ENCODE measurements at places on chromosomes 5 and 9.

DNA sequence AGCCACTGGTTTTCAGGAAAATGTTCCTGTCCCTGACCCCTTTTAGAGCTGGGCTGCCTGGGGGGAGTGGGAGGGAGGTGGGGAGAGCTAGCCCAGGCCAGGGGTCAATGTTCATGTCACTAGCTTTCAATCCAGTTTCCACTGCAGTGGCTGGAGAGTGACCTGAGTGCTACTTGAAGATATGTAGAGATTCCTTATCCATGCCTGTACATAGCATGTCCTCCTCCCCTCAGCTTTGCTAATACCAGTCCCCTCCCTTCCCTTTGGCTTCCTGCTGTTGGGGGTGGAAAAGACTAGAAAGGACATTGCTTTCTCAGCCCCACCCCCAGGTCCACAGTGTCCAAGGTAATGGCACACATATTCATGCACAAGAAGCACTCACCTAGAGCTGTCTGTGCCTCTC lies 7.8 kb downstream of the DNAJB5 start:
- DNase-seq, result peak; percentile 46

- DNase-seq, result no peak
These were observed 21.7 kb downstream of the MED10 start for GRCh38 chr5:6356578-6357164.

DNA sequence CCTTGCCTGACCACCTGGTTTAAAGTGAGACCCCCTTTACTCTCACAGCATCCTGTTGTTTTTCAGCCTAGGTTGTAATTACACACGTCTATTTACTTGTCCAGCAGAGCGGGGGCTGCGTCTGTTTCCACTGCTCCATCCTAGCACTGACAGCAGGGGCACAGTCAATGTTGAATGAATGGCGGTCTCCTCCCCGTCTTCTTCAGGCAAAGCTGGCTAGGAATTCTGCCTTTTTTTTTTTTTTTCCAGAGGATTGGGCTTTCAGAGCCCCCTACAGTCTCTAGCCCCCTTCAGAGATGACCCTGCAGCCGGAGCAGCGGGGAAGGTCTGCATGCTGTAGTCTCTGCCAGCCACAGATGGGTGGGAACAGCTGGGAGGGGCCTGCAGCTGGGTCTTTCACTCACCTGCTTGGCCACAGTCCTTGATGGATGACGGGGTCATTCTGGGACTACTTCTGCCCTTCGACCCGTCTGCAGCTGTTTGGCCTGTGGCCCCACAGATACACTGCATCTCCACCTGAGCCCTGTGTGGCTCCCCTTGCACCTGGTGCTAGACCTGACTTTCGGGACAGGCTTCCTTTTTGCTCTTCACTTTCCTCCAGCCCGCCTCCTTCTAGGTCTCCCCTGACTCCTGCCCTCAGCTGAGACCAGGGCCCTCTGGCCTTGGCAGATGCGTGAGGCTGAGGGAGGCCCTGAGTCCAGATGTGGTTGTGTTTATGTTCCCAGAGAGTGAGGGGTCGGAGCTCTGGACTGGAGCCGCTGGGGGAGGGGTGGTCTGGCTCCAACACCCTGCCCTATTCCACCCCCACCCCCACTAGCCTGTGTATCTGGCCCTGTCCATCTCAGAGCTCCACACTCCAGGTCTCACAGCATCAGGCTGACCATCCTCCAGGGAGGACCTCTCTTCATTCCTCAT lies 8.0 kb downstream of the PITX1 start:
- DNase-seq, result no peak

GRCh38 chr9:125397736-125398135 lies 136.1 kb downstream of the GAPVD1 start:
- no peak for DNase-seq

GRCh38 chr9:118871531-118871930 lies 497.7 kb downstream of the BRINP1 start:
- no peak for DNase-seq

DNA sequence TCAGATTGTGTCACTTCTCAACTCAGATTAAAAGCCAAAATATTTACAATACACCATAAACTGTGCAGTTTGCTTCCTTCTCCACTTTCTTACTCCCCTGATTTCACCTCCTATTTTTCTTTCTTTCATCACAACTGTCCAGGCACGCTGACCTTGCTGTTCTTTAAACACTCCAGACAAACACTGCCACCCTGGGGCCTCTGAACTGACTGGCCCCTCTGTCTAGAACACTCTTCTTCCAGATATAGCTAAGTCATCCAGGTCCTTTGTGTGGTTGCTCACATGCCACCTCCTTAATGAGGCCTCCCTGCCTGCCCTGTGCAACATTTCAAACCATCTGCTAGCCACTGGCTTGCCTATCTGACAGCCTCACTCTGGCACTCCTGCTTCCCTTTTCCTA lies 46.6 kb downstream of the ATG10 start:
- DNase-seq, result no peak

DNA sequence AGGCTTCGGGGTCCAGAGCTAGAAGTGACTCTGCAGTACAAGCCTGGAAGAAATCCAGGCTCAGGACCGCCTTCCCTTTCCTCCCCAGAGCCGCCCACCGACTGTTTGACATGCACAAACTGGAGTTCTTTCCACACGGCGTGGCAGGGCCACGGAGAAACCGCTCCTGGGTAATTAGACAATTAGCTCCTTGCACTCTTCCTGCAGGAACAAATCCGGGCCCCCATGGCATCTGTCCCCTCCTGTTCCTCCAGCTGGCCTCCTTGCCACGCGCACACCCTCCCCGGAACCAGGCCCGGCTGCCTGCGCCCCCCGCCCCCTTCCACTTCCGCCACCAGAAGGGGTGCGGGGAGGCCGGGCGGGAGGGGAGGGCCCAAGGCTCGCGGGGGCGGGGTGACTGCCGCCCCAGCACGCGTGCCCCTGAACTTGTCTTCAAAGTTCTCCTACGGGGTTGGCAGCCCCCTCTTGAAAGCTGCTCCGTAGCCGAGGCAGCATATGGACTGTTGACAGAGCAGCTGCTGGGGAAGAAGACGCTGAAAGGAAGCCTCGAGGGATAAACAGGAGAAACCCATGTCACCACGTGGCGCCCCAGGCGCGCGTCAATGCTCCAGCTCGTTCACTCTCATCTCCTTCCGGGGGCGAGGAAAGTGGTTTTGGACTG lies 74.3 kb downstream of the SEC61B start:
- DNase-seq, result no peak

GRCh38 chr5:98468188-98468869 lies 305.1 kb upstream of the RGMB start:
- no peak for DNase-seq

DNA sequence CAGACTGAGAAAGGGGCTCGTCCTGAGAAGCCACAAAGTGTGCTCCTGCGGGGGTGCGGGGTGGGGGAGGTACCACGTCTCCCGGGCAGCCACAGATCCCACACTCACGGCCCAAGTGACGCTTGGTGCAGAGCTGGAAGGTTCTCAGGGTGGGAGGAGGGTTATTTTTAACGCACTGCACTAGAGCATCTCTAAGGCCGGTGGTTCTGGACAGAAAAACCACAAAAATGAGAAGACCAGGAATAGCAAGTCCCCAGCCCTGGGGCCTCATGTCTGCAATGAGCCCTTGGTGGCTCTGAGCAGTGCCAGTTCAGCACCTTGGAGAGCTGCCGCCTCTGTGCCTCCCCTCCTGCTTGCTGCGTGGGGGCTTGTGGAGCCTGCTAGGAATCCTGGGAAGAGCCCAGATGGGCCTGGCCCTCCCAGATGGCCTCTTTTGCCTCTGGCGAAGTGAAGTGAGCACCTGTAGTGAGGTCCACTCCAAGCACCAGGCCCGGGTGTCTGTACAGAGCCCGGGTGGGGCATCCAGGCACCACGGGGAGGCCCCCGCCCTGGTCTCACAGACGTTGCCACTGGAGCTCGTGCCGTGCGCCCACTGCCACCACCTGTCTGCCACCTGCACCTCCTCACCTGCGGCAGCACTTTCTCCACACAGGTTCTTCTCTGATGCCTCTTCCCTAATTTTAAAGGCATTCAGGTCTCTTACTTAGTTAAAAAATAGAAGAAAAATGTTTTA lies 48.9 kb upstream of the CACNA1B start:
- no peak for DNase-seq

DNA sequence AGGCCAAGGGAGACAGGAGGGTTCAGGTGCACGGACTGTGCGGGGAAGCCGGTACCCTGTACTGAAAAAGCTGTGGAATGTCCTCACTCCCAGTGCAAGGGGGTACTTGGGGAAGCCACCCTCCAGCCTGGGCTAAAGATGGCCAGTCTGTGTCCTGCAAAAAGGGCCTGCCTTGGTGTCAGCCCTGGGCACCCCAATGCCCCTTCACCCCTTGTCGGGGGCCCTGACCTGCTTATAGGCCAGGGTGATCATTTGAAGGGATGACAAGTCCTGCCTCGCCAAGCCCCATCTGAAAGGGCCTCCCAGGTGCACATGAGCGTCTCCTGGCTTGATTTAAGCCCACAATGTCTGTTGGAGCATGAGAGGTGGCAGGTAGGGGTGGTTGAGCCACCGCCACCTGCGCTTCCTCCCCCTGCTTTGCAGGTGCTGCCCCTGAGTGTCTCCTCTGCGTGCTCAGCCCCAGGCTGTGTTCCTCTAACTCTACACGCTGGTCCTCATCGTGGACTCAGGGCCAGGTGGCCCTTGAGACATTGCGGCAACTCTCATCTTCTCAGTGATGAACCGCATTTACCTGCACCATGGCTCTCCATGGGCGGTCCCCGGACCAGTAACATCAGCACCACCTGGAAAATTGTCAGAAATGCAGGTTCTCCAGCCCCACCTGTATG lies 97.0 kb downstream of the ANKRD33B start:
- DNase-seq, result no peak

- DNase-seq, result no peak
These were observed 125.1 kb downstream of the HACD4 start for GRCh38 chr9:20906326-20906725.

- DNase-seq, result no peak
These were observed 2.7 kb upstream of the AGTPBP1 start for GRCh38 chr9:85744480-85744879.

GRCh38 chr5:150138551-150139265 lies 16.9 kb downstream of the PDGFRB start:
- peak; percentile 86 for DNase-seq

DNA sequence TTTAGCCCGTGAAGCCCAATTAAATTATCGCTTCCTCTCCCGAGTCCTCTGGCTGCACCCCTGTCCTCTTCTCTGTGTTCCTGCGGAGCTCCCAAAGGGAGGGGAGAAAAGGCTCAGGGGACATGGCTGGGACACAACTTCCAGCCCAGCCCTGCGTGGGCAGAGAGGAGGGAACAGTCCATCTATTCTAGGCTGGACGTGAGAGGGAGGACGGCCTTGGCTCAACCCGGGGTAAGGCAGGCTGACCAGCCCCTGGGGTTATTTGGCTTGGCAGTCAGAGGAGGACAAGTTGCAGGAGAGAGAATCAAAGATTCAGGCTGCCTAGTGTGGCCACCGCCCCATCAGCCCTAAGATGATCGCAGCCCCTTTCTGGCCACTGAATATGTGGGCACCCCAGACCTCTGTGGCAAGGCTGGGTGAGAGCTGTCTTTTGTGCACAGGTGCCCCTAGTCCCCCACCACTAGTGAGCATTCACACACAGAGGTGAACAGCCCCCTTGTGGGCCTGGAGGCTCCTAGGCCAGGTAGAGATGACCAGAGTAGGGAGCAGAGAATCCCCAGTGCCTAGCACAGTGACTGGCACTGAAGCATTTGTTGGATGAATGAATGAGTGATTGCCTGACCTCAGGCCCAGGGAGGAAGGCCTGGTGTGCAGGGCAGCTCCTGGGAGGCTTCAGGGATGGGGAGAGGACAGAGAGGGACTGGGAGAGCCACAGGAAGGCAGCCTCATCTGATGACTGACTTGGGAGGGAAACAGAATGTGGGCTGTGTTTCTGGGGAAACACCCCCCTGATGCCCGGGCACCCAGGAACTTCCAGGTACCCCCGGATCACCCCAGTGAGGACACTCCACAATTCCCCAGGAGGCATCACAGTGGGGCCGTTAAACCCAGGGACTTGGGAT lies 133.9 kb downstream of the C9orf50 start:
- peak; percentile 95 for DNase-seq

DNA sequence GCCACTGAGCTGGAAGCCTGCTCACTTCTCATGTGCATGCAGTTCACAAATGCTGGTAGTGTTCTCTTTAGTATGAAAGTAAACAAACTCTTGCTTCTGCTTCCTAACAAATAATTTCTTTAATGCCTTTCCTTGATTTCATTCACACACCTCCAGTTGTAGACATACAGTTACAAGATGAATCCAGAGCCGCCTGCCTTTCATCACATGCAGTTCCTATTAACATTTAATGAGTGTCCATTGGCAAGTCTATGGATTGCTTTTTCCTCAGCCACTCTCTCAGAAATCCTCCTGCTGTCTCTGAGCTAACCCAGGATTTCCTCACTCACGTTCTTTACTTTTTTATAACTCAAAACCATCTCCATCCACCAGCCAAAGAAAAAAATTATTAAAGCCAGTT lies 408.6 kb downstream of the BNC2 start:
- no peak for DNase-seq

DNA sequence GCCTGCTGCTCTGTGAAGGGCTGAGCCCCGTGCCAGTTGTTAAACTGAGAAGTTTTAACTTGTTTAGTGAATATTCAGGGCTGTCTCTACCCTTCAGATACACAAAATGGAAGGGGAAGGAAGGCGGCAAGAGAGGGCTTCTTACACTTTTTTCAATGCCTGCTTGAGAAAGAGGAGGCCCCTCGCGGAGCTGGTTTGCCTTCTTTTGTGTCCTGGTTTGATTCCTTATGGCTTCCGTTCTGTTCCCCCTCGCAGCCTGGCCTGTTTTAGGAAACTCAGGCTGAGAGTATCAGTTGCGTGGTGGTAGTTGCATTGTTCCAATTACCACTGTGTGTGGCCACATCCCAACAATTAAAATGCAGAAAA lies 1.0 kb downstream of the FAM53C start:
- DNase-seq, result no peak

- no peak for DNase-seq
These were observed 348.8 kb downstream of the HTR1A start for GRCh38 chr5:63613442-63613841.

GRCh38 chr5:173324115-173325001 lies 3.9 kb downstream of the STC2 start:
- DNase-seq, result peak; percentile 84

DNA sequence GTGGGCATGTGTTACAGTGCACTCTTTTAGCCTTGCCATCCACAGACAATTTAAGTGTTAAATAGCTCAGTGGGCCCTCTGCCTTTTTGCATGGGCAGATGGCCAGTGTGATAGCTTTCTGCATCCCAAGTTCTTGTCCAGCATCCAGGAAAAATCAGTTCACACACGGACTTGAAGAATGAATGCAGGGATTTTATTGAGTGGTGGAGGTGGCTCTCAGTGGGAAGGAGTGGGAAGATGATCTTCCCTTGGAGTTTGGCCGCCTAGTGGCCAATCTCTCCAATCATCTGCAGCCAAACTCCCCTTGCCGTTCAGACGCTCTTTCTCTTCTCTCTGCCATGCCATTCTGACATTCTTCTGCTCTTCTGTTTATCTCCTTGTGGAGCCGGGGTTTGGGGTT lies 322.4 kb upstream of the GRAMD2B start:
- DNase-seq, result no peak

Measured in right lobe of liver (tissue), 6 donors.